ENCODE measurements at places on chromosomes 5 and 9.

GRCh38 chr5:93017849-93018248 lies 563.2 kb downstream of the NR2F1-AS1 start:
- no peak for DNase-seq

DNA sequence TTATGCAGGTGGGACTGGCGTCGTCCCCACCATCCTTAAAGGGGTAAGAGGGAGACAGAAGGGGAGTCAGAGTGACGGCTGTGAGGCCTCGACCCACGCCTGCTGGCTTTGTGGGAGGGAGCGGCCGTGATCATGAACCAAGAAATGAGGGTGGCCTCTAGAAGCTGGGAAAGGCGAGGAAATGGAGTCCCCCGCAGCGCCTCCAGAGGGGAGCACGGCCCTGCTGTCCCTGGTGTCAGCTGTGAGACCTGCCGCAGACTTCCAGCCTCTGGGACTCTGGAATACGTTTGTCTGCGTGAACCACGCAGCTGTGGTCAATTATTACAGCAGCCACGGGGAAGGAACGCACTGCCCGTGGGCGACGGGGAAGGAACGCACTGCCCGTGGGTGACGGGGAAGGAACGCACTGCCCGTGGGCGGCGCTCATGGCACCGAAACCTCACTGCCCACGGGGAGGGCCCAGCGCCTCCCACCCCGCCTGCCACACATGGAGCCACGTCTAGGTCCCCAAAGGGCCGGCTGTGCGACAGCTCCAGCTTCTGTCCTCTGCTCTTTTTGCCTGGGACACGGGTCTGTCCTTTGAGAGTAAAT lies 108.8 kb upstream of the RAPGEF1 start:
- DNase-seq, result no peak

- DNase-seq, result no peak
These were observed 135.4 kb upstream of the PRSS3 start for GRCh38 chr9:33659921-33660320.

DNA sequence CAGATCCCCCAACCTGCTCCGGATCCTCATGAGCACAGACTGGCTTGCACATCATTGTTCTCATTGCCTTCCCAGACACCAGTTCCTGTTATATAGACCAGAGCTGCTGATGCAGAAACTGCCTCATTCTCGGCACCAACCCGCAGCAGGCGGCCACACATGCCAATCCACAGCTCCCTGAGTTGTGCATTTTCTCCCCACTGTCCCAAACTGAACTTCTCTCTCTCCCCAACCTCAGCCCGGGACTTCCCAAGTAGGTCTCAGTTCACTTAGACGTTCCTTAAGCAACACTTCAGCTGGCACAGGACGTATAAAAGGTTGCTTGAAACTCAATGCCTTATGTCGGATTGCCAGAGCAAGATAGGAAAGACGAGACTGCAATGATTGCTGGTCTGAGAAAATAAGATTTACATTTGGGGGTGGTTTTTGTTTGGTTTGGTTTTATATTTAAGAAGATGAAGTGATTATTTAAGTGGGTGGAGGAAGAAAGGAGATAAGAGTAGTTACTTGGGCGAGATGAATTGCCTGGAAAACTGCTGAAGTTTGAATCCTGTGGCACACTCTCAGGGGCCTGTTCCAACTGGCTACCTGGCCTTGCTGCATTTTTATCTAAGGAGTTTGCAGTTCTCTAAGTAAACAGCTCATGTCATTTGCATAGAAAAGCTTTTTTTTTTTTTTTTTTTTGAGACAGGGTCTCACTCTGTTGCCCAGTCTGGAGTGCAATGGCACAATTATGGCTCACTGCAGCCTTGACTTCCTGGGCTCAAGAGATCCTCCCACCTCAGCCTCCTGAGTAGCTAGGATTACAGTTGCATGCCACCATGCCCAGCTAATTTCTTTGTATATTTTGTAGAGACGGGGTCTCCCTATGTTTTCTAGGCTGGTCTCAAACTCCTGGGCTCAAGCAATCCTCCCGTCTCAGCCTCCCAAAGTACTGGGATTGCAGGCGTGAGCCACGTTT lies 155.4 kb downstream of the GOLPH3 start:
- no peak for DNase-seq

DNA sequence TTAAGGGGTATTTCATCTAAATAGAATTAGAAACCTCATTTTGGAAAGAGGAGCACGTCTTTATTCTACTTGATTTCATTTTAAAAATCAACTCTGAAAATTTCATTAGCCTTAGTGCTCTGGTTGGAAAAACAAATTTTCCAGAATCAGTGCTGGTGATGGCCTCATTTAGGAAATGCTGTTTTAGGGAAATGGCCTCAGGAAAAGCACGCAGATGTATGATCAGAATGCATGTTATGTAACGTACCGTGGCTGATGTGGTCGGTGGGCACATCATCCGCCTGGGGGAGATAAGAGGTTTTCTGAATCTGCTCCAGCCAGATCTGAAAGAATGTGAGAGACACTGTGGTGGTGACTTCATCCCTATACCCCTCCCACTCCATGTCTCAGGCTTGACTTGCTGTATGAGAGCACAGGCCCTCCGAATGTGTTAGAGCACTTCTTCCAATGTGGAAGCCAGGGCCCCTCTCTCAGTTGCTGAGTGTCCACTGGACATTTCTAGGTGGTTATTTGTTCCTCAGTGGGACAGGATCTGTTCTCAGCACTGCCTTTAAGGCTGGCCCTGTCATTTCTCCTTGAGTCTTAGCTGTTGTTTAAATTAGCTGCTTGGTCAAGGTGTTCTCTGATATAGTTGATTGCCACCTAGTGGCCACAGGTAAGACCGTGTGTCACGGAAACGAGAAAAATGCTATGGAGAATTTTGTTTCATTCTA lies 96.5 kb downstream of the ARHGAP26 start:
- DNase-seq, result no peak

DNA sequence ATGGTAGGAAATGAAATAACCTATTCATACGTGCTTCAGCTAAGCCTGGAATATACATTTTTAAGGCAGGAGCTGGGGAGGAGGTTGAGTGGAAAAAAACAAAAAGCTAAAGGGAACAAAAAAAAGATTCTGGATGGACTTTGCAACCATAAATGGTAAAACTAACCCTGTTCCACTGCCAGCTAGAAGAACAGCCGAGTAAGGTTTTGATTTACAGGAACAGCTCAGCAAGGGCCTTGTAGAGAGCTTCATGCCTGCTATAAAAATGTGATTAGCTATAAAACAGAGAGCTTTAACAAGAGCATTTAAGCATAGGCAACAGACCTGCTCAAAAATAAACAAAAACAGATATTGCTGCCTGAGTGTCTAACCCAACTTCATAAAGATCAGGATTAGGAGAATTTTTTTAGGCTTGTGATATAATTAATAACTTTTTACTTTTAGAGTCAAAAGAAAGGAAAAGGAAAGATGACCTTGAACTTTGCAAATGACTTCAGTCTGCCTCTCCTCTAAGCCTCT lies 194.8 kb downstream of the FBXL7 start:
- DNase-seq, result no peak

DNA sequence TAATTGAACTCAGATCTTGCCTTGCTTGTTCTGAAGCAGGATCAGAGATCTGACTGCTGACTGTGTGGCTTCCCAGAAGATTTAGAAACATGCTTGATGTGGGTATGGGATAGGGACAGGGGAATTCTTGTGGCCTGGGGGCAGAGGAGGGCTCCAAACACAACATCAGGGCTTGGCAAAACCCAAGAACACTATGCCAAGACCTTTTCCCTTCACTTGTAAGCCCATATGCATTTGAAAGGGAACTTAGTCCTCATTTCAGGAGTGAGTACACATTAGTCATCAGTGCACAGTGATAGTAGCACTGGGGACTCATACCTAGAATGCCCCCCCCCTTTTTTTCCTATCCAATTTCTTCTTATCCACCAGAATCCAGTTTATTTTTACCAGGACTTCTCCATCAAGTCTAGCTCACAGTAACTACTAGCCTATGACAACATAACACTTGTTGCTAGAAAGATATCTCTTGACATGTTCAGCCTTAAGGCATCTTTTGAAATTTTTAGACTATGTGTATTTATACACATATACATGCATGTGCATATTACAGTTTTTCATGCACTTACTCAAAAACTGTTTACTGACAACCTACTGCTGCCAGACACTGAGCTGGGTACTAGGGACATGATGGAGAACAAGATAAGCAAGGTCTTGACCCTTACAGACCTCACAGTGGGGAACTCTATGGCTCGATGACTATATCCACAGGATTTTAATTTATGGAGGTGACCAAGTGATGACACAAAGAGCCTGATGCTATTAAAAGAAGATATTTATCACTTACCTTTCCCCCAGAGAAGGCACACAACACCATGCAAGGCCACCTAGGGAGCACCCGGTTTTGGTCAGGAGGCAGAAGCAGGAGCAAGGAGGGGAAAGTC lies 158.3 kb upstream of the MAP3K1 start:
- no peak for DNase-seq

- no peak for DNase-seq
These were observed 9.3 kb upstream of the WWC1 start for GRCh38 chr5:168282120-168282519.

- no peak for DNase-seq
These were observed 53.5 kb upstream of the OTULINL start for GRCh38 chr5:14528115-14528514.

- DNase-seq, result no peak
These were observed 27.1 kb upstream of the PTGER4 start for GRCh38 chr5:40652441-40653220.

- DNase-seq, result peak; percentile 35
These were observed 75.1 kb downstream of the BASP1 start for GRCh38 chr5:17292434-17293015.

- DNase-seq, result no peak
These were observed 332.4 kb upstream of the BRINP1 start for GRCh38 chr9:119701651-119702050.

DNA sequence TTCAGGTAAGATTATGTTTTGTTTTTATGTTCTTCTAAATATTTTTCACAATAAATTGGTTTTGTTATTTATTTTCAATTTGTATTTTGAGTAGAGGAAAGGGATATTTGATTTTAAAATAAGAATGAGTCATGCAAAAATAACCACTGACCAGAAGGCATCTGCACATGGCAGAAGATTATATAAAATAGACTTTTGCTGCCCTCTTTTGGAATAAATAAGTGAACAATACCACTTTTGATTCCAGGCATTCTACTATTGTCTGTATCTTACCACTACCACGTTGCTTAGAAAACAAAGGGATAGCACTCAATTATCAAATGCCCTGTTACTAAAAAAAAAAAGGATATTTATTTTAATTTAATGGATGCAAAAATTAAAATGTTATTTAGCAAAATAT lies 227.3 kb upstream of the ITGA1 start:
- DNase-seq, result no peak

DNA sequence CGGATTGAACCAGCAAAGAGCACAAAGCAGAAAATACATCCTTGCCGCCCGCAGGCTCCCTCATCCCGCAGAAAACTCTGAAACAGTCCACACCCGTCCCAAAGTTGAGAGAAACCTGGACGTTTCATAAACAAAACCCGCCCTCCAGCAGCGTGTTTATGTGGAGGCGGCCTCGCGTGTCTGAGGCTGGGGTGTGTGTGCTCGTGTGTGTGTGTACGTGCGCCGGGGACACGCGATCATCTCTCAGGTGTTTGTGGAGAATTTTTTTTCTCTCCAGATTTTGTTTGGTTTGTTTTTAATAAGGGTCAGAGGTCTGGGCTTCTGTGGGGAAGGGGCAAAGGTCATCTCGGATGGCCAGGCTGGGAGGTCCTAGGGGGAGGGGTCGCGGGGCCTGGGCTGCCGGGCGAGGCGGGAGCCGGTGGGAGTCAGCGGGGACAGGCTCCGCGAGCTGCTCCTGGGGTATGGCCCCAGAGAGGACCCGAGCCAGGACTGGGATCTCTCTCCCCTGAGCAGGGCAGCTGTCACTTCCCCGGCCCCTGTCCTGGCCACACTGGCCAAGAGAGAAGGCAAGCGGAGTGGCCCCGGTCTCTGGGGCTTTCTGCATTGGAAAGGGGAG lies 206.4 kb downstream of the C9orf50 start:
- no peak for DNase-seq

GRCh38 chr9:73153793-73154227 lies 2.1 kb downstream of the ANXA1 start:
- no peak for DNase-seq

DNA sequence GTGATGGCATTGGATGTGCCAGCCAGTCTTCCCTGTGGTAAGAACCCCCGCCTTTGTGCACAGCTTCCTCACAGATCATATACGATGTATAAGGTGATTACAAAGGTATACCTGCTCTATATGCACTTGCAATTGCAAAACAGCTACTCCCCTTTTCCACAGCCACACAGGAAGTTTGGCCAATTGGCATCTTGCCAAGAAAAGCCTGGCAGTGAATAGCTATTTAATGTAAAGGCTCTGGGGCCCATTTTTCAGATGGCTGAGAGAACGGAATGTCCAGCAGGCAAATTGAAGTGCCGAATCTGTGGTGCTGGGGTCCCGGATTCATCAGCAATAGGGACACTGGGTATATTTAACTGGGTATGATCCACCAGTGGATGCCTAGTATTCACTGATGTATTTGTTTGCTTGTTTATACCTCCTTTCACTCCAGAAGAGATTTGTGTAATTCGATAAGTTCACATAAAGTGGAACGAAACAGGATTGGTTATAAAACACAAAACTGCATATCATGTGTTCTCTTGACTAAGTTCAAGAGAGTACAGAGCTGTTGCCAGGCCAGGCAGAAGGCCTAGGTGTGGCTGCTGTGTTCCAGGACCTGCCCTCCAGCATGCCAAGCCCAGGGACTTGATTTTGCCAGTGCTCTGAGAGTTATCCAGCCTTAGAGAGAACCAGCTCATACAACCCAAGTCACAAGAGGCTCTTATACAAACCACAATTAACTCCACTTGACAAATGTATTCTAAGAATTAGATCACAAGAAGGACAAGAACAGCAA lies 27.7 kb upstream of the GABRP start:
- DNase-seq, result no peak

- no peak for DNase-seq
These were observed 669.6 kb upstream of the ZNF608 start for GRCh38 chr5:125416055-125416454.

DNA sequence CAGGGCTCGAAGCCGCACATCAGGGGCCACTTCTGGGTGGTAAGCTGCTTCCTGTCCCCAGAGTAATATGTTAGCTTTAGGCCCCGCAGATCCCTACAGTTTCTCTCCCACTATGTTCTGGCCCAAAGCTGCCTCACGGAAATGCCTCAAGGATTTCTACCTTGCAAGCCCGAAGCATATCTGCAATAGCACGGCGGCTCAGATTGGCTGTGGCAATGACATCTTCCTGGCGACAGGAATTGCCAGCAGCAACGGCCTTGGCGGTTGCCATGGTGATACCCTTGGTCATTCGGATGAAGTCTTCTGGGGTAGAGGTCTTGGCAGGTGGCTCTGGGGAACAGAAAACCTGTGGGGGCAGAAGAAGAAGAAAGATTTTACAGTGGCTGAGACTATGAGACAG lies 10.3 kb upstream of the TPM2 start:
- no peak for DNase-seq

DNA sequence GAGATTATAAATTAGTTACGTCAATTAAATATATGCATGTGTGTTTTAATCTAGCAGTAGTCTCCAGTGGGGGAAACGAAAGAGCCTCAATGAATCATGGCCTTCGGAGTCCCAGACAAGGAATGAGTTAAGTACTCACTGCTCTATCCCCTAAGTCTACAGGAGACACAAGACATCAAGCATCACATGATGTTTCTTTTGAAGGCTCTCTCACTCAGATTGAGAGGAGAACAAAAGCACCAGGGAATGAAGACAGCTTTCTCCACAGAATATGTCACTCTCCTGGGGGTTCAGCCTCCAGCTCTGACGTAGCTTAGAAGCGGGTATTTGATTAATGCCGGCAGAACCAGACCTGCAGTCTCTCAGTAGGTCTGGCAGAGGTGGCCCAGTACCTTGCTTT lies 381.4 kb downstream of the ACTL7B start:
- no peak for DNase-seq
